ENCODE measurements at places on chromosomes 3 and 15.

DNA sequence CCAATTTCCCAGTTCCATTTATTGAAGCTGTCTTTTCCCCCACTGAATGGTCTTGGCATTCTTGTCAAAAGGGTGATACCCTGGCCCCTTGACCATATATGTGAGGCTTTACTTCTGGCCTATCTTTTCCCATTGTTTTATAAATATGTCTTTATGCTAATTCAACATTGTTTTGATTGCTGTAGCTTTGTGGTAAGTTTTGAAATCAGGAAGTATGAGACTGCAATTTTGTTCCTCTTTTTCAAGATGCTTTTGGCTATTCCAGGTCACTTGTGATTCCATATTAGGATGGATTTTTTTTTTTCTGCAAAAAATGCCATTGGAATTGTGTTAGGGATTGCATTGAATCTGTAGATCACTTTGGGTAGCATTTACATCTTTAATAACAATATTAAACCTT lies 141.2 kb upstream of the MANF start:
- DNase-seq, result no peak

- DNase-seq, result no peak
Measured at GRCh38 chr3:134027631-134028030, 2.1 kb downstream of the SLCO2A1 start.

DNA sequence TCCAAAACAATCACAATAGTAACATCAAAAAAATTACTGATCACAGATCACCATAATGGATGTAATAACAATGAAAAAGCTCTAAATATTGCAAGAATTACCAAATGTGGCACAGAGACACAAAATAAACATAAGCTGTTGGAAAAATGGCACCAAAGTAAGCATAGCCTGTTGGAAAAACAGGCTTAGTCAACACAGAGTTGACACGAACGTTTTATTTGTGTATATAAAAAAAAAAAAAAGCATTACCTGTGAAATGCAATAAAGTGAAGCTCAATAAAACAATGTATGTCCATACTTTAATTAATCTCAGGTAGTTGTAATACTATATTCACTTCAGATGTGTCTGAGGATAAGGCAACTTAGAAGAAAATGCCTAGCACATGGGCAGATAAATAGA lies 77.1 kb downstream of the NR1I2 start:
- no peak for DNase-seq

GRCh38 chr3:127210654-127210943 lies 17.7 kb downstream of the PRR23E start:
- no peak for DNase-seq

- peak; percentile 83 for DNase-seq
Measured at GRCh38 chr3:126180477-126181397, at the start of gene ALDH1L1. ALDH1L1 (minus strand) TSS chr3:126180586; CDS start chr3:126160979, 19,607 bp downstream.

DNA sequence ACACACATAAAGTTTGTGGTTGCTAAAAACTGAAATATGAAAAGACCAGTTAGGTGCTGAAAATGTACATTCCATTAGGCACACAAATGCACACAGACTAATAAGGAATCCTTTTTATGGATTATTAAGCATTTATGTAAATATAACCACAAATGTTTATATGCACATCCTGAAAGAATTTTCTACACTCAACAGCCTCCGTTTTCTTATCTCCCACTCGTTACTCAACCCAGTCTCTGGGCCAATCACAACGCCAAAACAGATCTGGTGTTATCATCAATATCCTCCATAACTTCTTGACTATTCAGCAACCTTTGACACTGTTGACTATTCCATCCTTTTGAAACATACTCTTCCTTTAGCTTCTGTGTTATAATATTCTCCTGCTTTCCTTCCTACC lies 136.4 kb downstream of the ATP8B4 start:
- no peak for DNase-seq

- DNase-seq, result no peak
Measured at GRCh38 chr15:29074045-29074444, 188.3 kb downstream of the APBA2 start.

- no peak for DNase-seq
Measured at GRCh38 chr3:30282154-30282696, 324.2 kb upstream of the TGFBR2 start.

- DNase-seq, result no peak
Measured at GRCh38 chr3:119550192-119550910, 9.1 kb downstream of the CD80 start.

DNA sequence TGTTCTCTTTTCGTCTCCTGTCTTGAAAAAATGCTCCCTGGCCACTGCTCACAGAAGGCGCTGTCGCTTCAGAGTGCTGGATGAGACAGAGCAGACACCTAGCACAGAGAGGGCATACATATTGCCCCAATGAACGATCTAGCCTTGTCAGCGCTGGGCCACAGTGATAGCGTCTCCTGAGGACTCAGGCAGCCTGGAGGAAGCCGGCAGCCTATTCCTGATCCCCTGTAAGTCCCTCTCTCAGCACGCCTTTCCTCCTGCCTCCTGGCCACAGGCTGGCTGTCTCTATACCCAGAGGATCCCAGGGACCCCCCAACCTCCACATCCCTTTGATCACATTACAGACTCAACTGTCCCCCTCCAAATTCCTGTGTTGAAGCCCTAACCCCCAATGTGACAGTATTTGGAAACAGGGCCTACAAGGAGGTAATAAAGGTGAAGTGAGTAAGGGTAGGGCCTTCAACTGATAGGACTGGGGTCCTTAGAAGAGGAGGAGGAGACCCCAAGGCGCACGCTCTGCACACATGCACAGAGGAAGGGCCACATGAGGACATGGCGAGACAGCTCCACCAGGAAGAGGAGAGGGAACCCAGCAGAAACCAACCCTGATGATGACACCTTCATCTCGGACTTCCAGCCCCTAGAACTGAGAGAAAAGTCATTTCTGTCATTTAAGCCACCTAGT lies 7.5 kb downstream of the PLA2G4F start:
- DNase-seq, result peak; percentile 7

GRCh38 chr3:154583086-154583634 lies 153.2 kb upstream of the GPR149 start:
- no peak for DNase-seq

DNA sequence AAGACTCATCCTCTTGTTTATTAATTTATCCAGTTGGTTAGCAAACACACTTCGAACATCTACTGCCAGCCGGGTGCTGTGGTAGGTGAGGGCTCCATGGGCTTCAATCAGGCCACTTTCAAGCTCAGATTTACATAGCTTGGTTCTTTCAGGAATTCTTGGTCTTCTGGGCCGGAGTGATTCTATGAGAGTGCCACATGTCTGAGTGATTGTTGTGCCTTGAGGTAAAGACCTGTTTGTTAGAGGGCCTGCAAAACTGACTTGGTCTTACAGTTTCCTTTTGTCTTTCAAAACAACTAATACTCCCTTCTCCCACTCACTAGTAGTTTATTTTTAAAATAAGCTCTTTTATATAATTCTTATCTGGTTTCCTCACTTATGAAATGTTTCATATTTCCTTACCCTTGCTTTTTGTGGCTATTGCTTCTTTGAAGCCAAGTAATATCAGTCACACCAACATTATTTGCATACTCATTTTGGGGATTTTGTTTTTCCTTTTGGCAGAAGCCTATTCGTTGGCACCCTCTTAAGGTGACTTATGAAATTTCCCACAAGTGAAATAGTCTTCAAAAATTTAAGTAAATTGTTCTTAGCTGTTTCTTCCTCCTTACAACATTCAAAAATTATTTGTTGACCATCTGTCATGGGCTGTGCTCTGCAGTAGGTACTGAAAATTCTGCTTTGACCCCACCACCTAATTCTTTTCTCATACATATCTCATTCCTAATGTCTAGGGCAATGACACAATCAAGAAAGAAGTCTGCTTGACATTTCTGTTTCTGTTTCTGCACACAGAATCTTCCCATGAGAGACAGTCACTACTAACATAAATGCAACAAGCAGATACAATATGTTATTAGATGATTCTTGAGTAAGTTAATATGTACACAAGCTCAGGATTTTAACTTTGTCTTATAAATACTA lies 120.2 kb downstream of the LRRC28 start:
- DNase-seq, result no peak

- DNase-seq, result no peak
Measured at GRCh38 chr3:71903112-71903495, 118.2 kb upstream of the PROK2 start.

- no peak for DNase-seq
Measured at GRCh38 chr3:18562364-18563154, 137.4 kb upstream of the SATB1 start.

- DNase-seq, result no peak
Measured at GRCh38 chr3:23402728-23403492, 199.8 kb downstream of the UBE2E2 start.

DNA sequence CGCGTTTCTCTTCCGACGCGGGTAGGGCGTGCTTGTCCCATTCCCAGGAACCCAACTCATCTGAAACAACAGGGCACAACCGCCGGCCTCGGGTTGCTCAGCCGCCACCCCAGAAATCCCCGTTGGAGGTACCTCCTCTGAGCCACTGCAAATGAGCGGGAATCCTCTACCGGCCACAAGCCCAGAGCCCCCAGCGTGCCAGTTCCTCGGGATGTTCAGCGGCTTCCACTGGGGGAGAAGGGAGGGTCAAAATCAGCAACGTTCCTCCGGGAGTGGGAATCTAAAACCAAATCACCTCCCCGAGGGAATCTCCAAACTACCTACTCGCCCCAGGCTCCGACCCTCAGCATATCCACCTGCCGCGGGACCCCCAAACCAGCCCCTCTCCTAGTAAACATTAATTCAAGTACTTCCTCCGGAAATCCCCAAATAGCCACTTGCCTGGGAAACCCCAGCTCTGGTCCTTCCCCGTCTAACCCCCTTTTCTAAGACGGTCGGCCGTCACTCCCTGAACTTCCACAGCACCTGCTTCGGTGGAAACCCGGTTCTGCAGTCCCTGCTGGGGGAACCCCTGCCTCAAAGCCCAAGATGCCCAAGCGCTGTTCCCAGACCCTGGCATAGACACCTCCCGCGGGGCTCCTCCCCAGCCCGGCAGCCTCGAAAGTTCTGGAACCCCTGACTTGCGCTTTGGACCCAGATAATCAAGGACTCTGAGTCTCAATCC lies 887 bp downstream of the OXTR start:
- DNase-seq, result no peak

DNA sequence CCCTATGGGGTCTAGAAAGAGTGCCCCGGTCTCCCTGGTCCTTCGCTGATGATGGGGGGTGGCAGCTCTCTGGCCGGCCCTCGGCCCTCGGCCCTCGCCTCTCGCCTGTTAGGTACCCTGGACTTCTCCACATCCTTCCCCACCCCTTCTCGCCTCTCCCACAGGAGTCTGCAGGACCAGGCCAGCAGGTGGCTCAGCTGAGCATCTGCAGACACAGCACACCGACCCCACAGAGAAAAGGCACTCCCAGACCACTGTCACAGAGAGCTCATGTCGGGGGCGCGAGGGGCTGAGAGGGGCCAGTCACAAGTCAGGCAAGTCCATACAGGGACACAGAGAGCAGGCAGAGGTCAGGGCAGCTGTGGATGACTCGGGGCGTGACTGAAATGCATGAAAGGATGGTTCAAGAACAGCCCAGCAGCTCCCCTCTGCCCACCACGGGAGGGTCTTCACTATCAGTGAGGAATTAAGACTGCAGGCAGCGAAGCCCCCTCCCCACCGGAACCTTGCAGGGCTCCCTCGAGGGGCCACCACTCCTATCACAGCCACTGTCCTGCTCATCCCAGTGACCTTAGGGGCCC lies 181.7 kb upstream of the NSMCE3 start:
- no peak for DNase-seq

All from dorsolateral prefrontal cortex (tissue), 122 donors.